ENCODE measurements at places on chromosomes 3 and 15. TPM values are rescaled to one million over a fixed set of nuclear protein-coding genes. Genes with fewer than 3 reads are reported as not detected.

The KIF15 gene
- 37.0 TPM for total RNA-seq

The ENTPD3 gene
- total RNA-seq: not detected

The CCDC174 gene
- total RNA-seq: 24.2 TPM

The ST3GAL6 gene
- total RNA-seq: 0.25 TPM

The CPNE9 gene
- total RNA-seq: not detected

The HIGD1A gene
- total RNA-seq: 76.1 TPM

The LRRC31 gene
- not detected for total RNA-seq

The CLRN1 gene
- total RNA-seq: not detected

The RNU5B-1 gene
- total RNA-seq: not detected

The KBTBD12 gene
- total RNA-seq: not detected

The MUC20 gene
- total RNA-seq: 0.72 TPM

The DUOXA1 gene
- not detected for total RNA-seq

The CEP19 gene
- total RNA-seq: 5.7 TPM

The CTXN2 gene
- 0.35 TPM for total RNA-seq

The TGM4 gene
- not detected for total RNA-seq

The ACAN gene
- total RNA-seq: not detected

The ROBO1 gene
- total RNA-seq: not detected

The ARPIN gene
- total RNA-seq: not detected
